Right cardiac atrium (tissue), 5 donors: ENCODE measurements at places on chromosomes 7 and 10. TPM values are rescaled to one million over a fixed set of nuclear protein-coding genes. Genes with fewer than 3 reads are reported as not detected.

VENTX gene
- polyA plus RNA-seq, result 0.48 TPM

DNAH11 gene
- polyA plus RNA-seq, result 0.86 TPM

C10orf67 gene
- polyA plus RNA-seq, result 0.27 TPM

ENTPD1 gene
- polyA plus RNA-seq, result 5.3 TPM

CPVL gene
- 3.2 TPM for polyA plus RNA-seq

PDIA4 gene
- polyA plus RNA-seq, result 24.4 TPM

ATP5MK gene
- 3,797 TPM for polyA plus RNA-seq

SPDYE2 gene
- polyA plus RNA-seq, result 0.09 TPM

PODXL gene
- polyA plus RNA-seq, result 29.1 TPM

TRIM50 gene
- 0.07 TPM for polyA plus RNA-seq

SPDYE2B gene
- polyA plus RNA-seq, result not detected

NUTM2B gene
- 2.0 TPM for polyA plus RNA-seq

THSD7A gene
- 0.34 TPM for polyA plus RNA-seq

UTF1 gene
- polyA plus RNA-seq, result not detected

HOXA2 gene
- polyA plus RNA-seq, result 0.36 TPM

CADPS2 gene
- polyA plus RNA-seq, result 11.5 TPM

HYAL4 gene
- polyA plus RNA-seq, result not detected

PHKG1 gene
- polyA plus RNA-seq, result 24.5 TPM

ODAD2 gene
- 0.05 TPM for polyA plus RNA-seq

AGR2 gene
- polyA plus RNA-seq, result 0.16 TPM

TRIM8 gene
- polyA plus RNA-seq, result 71.4 TPM

PDE6C gene
- not detected for polyA plus RNA-seq

GALNT17 gene
- 7.8 TPM for polyA plus RNA-seq

MRPL32 gene
- 81.6 TPM for polyA plus RNA-seq

BET1 gene
- 19.1 TPM for polyA plus RNA-seq
